ENCODE measurements at places on chromosomes 5 and 9. TPM values are rescaled to one million over a fixed set of nuclear protein-coding genes. Genes with fewer than 3 reads are reported as not detected.

- no peak for DNase-seq
These were observed 88.9 kb upstream of the PLPPR1 start for GRCh38 chr9:100939636-100940035.

Gene STKLD1
- 0.57 TPM for total RNA-seq

Gene DOCK2
- 33.8 TPM for total RNA-seq

Gene SAXO1
- total RNA-seq, result 0.28 TPM

- peak; percentile 64 for DNase-seq
These were observed 24.0 kb downstream of the ENC1 start for GRCh38 chr5:74616236-74617146.

Gene KCNV2
- total RNA-seq, result not detected

DNA sequence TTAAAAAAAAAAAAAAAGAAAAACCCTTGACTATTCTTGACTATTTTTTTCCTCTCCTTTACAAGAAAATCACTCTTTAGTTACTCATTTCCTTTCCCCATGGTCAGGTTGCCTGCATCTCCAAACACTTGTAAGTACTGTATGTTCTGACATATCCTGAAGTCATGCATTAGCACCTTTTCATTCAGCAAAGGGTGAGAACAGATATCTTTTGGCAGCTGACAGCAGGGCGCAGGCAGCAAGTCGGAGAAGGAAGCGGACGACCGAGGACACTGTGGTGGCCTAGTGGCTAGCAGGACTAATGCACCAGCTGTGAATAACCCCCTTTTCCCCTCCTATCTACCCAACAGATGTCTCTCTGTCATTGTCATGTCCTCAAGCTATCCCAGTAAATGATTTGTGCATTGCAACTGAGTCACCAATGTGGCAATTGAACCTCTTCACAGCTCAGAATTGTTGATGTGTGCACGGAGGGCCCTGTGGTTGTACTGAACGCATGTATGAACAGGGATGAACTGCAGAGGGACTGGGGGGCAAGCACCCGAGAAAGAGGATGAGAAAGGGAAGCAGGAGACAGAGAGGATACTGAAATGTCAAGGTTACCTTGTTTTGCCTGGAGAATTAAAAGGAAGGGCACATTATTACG, 996.0 kb upstream of the ARRDC3 start:
- no peak for DNase-seq

- DNase-seq, result no peak
These were observed 76.6 kb downstream of the CD180 start for GRCh38 chr5:67120032-67120431.

- no peak for DNase-seq
These were observed 65.4 kb upstream of the STK32A start for GRCh38 chr5:147169399-147169798.

DNA sequence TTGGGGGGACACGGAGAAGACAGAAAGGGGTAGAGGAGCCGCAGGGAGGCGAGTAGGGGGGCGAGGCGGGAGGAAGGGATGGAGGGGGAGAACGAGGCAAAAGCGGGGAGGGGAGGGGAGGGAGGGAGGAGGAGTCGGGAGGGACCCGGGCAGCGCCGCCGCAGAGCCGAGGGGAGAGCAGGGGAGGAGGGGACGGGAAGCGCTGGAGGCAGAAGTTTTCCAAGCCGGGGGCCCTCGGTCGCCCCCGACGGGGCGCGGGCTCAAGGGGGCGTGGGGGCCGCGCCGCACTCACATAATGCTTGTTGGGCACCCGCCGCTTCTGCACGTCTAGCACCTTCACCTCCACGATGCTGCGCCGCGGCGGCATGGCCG, 353 bp downstream of the SH3PXD2B start:
- DNase-seq, result peak; percentile 86

DNA sequence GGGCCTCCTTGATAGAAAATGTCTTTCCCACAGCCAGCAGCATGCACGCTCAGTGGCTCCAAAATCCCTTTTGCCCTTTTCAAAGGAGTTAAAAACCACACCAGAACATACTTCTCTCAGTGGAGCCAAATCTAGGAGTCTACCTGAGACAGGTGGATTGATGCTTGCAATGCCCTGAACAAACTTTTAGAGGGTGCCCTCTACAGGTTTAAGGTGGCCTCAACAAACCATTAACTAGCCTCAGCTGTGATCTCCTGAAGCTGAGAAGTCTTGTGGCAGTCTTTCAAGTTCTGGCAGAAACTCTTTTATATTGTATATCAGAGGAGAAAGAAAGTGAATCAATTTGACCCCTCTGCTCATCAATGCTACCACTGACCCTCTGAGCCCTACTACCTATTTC, 125.4 kb downstream of the MED27 start:
- DNase-seq, result no peak

Gene LCN9
- total RNA-seq, result not detected

Gene TMEM252
- not detected for total RNA-seq

DNA sequence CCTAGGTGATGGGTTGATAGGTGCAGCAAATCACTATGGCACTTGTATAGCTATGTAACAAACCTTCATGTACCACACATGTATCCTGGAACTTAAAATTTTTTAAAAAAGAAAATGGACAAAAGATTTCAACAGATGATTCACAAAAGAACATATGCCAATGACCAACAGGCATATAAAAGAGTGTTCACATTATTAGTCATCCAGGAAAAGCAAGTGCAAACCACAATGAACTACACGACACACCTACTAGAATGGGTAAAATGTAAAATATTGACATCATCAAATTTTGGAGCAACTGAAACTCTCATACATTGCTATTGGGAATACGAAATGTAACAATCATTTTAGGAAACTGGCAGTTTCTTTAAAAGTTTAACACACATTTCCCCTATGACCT, 109.9 kb downstream of the YIPF5 start:
- DNase-seq, result no peak

Gene MEIKIN
- total RNA-seq, result 1.4 TPM
